GM12864 (cell line): ENCODE measurements at places on chromosomes 11 and 22.

DNA sequence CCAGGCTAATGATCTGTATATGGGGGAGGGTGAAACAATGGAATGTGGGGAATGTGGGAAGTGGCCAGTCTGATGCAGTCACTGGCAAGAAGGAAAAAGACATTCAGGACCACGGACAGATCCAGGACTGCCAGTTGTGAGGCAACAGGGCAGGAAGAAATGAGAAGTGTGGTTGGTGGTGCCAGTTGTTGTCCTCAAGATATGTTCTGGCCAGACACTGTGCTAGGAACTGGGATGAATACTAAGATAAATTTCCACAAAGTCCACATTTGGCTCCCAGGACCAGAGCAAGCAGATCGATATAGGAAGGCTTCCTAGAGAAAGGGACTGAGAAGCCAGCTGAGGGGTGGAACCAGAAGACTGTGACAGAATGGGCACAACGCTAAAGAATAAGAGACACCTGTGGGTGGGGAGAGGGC is 6.8 kb upstream of the TPBGL start:
- no peak for DNase-seq

DNA sequence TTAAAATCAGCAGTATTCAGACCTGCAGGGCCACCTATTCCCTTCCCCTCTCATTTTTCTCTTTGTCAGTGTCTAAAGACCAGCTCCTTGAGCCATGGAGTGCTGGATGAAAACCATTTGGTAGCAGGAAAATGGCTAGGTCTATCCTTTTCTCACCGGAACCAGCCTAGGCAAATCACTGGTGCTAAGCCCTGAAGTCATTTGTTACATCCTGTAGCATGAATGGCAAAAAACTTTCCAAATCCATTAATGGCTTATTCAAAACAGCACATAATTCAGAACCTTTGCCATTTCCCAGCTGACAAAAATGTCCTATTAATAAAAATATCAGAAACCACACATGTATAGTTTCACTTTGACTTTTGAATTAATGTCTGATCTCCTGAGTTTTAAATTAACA is 209.5 kb upstream of the E2F8 start:
- no peak for DNase-seq

GRCh38 chr11:102530558-102530957 is at the start of gene MMP7:
TSS of gene MMP7 (minus strand) at chr11:102530747. CDS start at chr11:102530700, 47 bp downstream.
- DNase-seq = no peak

DNA sequence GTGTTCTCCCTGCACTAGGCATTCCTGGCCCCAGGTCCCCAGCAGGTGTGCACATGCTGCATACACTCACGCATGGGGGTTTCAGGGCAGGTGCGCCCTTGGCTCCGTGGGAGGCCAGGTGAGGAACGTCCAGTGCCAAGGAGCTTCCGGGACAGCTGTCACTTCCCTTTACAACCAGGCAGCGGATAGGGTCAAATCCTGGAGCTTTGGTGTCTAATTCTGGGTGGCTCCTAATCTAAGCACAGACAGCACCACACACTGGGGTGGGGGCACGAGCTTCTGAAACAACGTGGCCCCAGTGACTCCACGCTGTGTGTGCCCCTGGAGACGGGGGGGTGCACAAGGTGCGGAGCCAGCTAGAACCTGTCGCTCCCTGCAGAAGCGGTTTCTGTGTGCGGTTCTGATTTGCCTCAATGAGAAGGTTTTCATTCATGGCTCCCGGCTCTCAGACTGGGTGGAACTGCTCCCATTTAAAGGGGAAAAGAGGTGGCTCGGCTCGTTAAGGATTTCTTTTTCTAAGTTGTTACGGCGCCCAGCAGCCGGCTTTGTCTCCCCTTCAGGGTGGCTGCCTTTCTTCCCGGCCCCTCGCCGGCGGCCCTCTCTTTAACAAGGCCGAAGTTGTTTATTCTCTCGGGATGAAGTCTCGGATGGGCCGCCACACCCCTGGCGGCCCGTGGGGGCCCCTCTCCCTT is 5.0 kb downstream of the CCND1 start:
- no peak for DNase-seq

GRCh38 chr11:94184846-94185245 is 56.2 kb downstream of the PANX1 start:
- DNase-seq = no peak

DNA sequence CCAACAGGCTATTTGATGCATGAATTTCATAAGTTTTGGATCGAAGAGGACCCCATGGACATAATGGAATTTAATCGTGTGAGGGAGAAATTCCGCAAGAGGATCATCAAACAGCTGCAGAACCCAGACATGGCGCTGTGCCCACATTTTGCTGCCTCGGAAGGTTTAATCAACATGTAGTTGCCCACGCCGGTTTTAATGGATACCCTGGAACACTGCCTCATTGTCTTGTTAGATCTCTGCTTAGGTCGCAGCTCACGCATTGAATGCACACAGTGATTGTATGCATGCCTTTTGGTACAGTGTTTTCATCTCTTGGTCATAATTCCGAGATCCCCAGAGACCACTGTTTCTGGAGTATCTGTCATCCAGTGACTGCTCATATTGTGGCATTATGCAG is 46.8 kb downstream of the SLN start:
- no peak for DNase-seq
